Cerebellar cortex (tissue), 1 donor: ENCODE measurements at places on chromosomes 3 and 15.

- no peak for DNase-seq
Observed at GRCh38 chr15:31197497-31198414, 96.2 kb upstream of the TRPM1 start.

DNA sequence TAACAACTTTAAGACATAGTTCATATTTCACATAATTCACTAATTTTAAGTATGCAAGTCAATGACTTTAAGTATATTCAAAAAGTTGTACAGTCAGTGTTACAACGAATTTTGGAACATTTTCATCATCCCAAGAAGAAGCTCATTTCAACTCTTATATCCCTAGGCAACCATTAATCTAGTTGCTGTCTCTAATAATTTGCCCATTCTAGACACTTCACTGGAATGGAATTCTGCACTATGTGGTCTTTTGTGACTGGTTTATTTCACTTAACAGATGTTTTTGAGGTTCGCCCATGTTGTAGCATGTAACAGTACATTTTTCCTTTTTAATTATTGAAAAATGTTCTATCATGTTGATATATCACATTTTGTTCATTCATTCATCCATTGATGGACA is 104.2 kb upstream of the SPRED1 start:
- no peak for DNase-seq

DNA sequence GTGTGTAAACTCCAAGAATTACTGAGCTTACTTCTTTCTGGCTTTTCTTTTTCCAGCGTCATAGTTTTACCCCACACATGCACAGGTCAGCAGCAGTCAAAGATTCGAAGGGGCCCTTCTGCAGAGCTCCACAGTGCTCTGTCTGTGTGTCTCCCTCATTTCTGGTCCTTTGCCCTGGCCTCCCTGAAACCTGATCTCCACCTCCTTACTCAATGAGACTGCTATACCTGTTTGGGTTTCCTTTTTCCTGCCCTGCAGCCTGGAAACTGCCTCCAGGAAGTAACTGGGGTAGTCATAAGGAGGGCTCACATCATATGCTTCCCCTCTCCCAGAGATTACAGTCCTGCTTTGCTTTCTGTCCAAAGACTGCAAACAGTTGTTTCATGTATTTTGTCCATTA is 82.8 kb upstream of the TNIK start:
- no peak for DNase-seq

GRCh38 chr15:43440721-43441281 is 52.2 kb downstream of the TP53BP1 start:
- DNase-seq, result peak; percentile 89

DNA sequence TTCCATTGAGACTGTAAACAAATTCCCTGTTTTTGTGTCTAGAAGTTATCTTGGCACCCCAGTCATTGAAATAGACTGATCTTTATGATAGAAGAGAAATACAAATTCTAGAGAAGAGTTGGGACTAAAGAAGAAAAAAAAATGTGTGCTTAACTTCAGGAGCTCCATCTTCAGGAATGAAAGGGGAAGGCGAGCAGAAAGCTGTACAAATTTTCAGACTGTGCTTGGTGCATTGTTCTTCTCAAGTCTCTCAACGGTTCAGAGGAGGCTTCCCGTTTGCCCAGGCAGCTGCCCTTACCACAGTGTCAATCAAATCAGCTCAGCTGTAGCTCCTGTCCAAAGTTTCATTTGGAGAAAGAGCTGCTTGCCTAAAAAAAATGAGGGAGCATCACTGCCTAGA is 41.7 kb downstream of the OXSM start:
- DNase-seq, result peak; percentile 23

GRCh38 chr15:27574541-27575054 is 524.5 kb downstream of the OCA2 start:
- no peak for DNase-seq
